ENCODE measurements at places on chromosomes 12 and 14.
A peak's percentile ranks its signal among the peaks of the same experiment; 100 is the strongest.

DNA sequence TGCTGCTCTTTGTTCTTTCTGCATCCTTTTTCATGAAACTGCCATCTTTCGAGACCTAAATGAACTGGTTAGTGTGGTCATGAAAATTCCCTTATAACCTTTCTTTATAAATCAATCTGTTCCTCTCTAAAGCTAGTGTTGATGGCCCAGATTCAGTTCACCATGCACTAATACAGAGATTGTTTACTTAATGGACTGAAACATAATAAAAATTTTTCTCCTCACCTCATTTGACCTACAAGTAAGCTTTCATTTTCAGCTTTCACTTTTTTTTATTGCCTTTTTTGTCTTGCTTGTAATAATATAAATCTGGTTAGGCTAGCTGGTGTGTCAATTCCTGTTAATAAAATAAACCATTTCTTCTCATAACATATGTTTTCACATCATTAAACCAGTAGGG is 183.8 kb downstream of the CCDC59 start:
- no peak for DNase-seq

DNA sequence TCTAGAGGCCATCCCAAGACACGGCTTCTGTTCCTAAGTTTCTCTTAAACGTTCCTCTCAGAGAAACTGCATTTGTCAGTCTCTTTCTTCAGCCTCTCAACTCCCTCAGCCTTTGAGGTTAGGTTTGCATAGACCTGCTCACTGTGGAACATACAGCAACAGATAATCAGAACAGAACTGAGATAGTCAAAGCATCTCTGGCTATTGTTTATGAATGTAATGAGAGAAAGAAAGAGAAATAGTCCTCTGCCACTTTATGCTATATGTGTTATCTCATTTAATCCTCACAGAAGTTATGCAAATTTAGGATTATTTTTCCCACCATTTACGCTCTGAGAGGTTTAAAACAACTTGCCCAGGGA is 190.6 kb downstream of the PHLDA1 start:
- no peak for DNase-seq

DNA sequence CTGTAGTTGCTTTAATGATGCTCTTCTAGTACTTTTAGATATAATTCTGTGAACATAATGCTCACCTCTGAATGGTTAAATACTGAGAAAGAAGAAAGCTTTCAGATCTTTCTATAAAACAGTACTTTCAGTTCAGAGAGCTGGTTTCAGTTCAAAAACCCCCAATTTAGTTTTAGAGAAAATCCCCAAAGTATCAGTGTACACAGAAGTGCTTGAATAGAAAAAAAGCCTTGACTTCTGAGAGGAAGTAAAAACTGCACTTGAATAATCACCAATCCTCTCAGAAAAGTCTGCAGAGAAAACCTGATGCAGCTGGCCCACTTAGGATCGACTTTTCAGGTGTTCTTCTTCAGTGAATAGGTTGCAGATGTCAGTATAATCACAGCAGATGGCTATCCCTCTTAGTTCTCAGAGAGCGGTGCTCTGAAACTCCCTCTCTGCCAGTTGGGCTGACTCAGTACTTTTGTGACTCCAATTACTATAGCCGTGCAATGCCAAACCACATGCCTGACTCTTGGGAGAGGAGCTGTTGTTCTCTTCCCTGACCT is 616.3 kb downstream of the LRFN5 start:
- DNase-seq, result peak; percentile 25

- no peak for DNase-seq
Measured at GRCh38 chr14:84351646-84352045, 1178.3 kb upstream of the FLRT2 start.

GRCh38 chr12:122422730-122423257 is 325 bp upstream of the CLIP1 start:
- no peak for DNase-seq

DNA sequence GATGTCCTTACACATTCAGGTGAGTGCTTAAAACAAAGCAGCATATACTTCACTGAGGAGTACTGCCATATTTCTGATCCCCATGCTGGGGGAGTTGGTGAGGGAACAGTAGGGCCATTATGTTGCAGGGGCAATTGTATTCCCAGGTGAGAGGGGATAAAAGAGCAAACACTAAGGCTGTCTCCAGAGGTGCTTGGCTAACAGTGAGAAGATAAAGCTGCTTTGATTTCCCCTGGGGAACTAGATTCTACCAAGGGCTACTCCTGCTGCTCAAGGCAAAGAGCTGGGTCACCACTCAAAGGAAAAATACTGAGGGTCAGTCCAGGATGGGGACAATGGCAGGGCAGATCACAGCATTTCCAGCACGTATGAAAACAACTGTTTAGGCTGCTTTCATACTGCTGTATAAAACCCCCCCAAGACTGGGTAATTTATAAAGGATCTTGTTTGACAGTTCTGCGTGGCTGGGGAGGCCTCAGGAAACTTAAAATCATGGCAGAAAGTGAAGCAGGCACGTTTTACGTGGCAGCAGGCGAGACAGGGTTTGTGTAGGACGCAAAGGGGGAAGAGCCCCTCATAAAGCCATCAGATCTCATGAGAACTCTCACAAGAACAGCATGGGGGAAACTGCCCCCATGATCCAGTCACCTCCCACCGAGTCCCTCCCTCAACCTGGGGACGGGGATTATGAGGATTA is 47.8 kb upstream of the OR5AU1 start:
- no peak for DNase-seq

DNA sequence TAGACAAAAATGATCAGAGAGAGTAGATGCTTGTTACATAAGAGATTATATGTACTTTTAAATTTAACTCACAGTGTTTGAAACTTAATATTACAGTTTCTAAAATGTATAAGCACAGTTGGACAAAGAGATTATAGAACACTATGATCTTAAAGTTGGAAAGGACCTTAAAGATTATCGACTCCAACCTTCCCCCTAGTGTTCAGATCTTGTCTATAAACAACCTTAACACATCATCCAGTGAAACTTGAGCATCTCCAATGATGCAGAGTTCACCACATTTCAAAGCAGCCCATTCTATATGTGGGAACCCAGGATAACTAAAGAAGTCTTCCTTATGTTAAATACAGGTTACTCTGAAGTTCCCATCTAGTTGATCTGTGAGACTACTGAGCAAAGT is 480.8 kb downstream of the RMST start:
- no peak for DNase-seq

- DNase-seq, result no peak
Measured at GRCh38 chr14:105485739-105486162, 935 bp upstream of the CRIP1 start.
